ENCODE measurements at places on chromosomes 7 and 10.

DNA sequence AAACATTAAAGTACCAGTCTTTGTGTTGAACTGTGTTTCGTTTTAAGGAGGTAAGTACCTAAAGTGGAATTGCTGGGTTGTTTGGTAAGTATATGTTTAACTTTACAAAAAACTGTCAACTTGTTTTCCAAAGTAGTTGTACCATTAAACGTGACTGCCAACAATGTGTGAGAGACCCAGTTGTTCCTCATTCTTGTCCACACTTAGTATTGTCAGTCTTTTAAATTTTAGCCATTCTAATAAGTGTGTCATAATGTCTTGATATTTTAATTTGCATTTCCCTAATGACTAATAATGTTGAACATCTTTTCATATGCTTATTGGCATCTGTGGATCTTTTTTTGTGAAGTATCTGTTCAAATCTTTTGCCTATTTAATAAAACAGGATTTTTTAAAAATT lies 74.3 kb downstream of the POLL start:
- DNase-seq: no peak

- no peak for DNase-seq
Measured at GRCh38 chr10:123017421-123018165, 8.8 kb downstream of the ACADSB start.

GRCh38 chr10:36489181-36489580 lies 636.2 kb upstream of the ANKRD30A start:
- no peak for DNase-seq

GRCh38 chr7:103715376-103716120 lies 269.5 kb upstream of the SLC26A5 start:
- DNase-seq: no peak

GRCh38 chr7:155166673-155167370 lies 96.7 kb downstream of the HTR5A start:
- no peak for DNase-seq

DNA sequence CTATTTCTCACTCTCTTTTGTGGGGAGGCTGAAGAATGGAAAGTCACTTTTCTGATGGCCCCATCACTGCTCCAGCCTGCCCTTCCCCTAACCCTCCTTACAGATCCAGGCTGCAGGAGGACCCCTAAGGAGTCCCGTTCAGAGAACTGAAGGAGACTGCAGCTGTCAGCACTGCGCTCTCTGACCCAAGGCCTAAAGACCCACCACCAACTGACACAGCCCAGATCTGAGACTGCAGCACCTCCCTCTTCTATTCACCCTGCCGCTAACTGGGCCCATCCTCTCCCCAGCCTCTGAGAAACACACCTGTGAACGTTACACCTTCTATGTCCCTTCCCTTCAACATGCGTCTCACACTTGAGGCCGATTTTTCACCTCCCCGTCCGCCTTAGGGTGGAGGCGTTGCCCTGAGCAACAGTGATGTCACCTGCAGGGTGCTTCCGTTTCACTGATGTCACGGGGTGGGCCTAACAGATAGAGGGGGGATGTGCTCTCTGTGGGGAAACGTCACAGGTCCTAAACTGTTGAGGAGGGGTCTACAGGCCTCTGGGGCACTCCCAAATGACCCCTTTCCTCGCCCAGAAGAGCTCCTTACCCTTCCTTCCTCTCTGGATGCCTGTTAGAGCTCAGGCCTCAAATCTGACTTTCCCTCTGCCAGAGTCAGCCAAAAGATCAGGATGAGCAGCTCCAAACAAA lies 5.1 kb downstream of the ITPRIP start:
- DNase-seq: no peak

DNA sequence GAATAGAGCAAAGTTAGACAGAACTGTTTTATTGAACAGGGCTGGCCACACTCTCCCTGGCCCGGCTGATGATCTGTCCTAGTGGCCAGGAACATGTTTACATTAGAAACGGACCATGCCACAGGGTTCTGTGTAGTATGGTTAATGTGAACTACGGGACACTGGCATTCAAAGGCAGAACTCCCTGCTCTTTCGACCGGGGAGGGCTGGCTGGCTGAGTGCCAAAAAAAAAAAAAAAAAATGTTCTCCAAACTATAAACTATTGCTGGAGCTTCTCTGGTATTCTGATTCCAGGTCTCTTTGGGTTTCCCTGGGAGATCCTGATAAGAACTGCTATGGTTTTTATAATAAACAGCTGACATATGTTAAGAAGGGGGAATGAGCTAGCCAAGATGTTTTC lies 1262.6 kb upstream of the SORCS1 start:
- no peak for DNase-seq
